ENCODE measurements at places on chromosomes 5 and 9.

- no peak for DNase-seq
These were observed 7.4 kb downstream of the F2RL2 start for GRCh38 chr5:76615759-76616158.

GRCh38 chr9:14096258-14096922, 217.6 kb downstream of the NFIB start:
- DNase-seq = no peak

DNA sequence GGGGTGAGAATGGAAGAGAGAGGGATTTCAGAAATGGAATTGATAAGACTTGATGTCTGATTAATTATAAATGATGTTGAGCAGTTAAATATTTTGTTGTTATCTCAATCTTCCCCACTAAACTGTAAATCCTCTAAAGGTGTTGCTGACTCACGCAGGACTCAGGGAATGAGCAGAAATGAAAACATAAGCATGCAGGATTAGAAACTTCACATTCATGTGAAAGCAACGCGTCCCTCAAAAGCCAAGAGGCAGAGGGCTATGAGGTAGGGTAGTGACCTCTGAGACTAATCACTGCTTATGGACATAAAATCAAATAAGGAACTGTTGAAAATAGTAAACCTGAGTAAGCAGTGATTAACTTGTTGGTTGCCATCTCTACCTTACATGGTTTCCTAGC, 21.1 kb downstream of the ADAMTSL1 start:
- no peak for DNase-seq

DNA sequence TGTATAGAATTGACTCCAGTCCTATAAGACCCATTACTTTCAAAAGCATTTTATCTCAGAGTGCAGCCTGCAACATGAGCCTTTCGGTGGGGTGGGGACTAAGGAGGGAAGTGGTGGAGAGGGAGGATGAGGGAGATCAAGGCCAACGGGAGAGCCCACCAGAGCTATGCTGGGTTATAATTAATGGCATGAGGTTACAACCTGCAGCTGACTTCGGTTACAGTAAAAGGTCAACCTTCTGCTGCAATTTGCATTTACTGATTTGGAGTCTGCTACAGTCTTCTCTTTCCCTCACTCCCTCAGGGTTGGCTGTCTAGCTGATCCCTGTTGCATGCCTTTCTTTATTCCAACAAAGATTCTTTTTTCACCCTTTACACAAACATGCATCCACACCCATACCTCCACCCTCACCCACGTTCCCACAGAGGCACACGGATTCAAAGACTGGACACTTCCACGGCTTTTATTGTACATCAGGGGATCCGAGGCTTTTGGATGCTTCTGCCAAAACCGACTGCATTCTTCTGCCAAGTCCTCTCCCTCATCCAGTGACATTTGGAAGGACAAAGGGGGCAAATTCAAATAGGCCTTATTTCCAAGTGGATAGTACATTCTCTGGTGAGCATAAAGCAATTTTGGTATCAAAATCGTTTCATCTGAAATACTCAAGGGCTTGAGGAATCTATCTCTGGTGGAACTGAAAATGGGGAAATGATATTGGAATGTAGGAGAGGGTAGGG, 381.2 kb downstream of the NFIB start:
- DNase-seq = no peak

- DNase-seq = no peak
These were observed 32.9 kb upstream of the SLC36A1 start for GRCh38 chr5:151414536-151414935.

- DNase-seq = no peak
These were observed 15.0 kb downstream of the ARHGAP26 start for GRCh38 chr5:142785206-142785605.

DNA sequence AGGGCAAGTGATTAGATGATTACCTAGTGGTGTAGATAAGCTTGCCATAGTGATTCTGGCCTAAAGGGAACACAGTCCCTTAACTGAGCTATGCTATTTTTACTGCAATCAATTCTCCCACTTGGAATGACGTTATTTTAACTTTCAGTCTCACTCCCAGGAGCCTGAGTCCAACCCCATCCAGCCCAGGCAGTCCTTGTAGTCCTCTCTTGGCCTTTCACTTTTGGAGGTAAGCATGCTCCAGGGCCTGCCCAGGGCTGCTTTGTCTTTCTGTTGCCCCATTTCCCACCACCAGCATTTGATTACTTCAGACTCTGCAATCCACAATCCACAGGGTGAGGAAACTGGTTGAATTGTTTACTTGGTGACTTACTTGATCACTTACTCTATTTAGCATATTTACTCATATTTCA, 233.0 kb downstream of the CD180 start:
- no peak for DNase-seq

DNA sequence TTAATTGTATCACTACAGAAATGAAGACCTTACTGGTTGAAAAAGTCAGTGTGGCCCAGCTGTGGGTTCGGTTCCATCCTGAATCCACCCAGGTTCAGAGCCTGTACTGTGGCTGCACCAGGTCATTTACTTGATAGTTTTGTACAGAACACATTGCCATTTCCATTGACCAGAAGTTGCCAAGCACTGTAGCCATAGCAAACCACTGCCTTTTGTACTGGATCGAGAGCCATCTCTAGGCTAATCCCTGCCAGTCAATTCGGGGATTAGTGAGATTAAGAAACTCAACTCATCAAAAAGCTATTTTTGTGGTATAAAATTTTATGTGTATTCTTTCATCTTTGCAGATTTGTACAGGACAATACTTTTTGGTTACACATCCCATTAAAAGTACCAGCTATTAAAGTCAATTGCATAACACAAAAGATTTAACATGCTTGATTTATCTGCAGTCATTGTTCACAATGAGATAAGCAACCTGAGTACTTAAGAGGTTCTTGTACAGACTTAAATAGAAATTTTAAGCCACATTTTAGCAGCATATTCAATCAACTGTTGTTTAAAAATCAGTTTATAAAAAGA, 108.5 kb upstream of the OTULINL start:
- no peak for DNase-seq

DNA sequence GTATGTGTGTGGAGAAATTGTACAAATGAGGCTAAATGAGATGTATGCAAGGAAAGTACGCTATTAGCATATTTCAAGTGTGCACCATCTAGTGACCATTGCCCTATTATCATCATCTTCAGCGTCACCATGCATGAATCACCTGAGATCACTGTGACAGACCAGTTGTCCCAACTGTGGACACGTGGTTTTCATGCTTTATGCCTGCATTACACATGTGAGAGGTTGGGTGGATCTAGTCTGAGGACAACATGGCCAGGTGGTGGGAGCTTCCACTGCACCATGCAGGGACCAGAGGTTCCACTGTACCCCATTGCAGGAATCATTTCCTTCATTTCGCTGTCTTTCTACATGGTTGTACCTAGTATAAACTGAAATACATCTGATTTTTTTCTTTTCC, 329.8 kb downstream of the SLIT3 start:
- no peak for DNase-seq

DNA sequence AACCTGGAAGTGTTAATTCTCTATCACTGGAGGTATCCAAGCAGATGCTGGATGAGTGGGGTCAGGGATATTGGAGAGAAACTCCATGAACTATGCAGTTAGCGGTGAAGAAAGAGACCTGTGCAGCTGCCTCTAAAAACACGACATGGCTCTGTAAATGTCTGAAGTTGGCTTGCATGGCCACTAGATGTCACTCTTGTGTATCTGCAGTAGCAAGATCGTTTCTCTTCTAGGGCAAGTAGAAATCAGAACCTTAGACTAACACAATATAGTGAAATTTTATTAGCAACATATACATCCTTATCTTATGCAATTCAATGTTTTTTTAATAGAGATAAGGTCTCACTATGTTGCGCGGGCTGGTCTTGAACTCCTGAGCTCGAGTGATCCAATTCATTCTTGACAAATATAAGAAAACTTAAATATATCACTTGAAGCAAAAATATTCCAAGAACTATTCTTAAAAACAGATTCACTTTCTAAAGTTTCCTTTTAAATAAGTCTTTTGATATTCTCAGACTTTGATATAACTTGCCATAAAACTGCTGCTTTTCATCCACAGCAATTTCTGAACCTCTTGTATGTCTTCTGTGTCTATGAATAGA, 2.9 kb downstream of the OR2S2 start:
- no peak for DNase-seq

- DNase-seq = no peak
These were observed 95.2 kb downstream of the APTX start for GRCh38 chr9:32906213-32906612.

GRCh38 chr5:150918613-150919012, 13.8 kb upstream of the ZNF300 start:
- no peak for DNase-seq

DNA sequence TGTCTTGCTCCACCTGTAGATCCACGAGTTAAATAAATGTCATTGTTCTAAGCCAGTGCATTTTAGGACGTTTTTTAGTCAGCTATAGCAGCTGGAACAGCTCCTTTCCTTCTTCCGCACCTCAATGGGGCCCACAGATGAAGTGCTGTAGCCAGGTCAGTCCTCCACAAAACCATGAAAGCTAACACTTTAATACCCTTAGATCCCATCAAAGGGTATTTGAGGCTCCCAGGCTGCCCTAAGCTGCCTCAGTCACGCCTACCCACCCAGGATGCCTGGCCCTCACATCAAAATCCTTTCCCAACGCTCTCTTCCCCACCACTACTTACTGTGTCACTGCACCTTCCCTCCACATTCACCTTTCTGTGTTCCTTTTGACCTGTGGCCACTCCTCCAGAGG, 44.1 kb upstream of the ACO1 start:
- no peak for DNase-seq

- DNase-seq = no peak
These were observed 649.7 kb upstream of the RIOK2 start for GRCh38 chr5:97832645-97833296.

DNA sequence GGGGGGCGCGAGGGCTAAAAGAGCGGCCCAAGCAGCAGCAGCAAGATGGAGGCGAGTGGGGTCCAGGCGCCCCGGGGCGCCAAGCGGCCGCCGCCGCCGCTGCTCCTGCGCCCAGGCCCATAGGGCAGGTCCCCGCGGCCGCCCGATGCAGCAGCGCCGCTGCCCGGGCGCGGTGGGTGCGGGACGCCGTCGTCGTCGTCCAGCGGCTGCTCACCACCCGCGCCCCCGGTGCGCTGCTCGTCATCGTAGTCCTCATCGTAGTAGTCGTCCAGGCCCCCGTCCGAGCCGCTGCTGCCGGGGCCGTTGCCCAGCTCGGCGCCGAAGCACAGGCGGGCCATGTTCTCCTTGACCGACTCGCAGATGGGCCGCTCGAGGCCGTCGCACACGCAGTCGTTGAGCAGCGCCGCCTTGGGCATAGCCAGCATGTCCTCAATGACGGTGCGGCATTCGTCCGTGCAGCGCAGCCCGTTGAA, 1.5 kb downstream of the GAS1 start:
- DNase-seq = peak; percentile 21

GRCh38 chr5:128036950-128037349, 46.6 kb upstream of the SLC12A2 start:
- no peak for DNase-seq

DNA sequence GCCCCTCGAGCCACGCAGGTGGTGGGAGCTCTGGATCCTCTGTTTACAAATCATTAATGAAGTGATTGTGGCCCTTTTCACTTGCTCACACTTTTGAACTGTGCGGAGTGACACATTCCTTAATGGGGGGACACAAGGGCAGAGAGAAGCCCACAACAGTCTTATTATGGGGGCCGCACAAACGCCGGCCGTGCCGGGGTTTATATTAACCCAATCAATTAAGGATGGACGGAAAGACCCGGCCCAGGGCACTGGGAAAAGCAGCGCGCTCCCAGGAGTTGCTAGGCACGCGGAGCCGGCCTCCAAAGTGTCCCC, 634.8 kb downstream of the IRX1 start:
- no peak for DNase-seq

DNA sequence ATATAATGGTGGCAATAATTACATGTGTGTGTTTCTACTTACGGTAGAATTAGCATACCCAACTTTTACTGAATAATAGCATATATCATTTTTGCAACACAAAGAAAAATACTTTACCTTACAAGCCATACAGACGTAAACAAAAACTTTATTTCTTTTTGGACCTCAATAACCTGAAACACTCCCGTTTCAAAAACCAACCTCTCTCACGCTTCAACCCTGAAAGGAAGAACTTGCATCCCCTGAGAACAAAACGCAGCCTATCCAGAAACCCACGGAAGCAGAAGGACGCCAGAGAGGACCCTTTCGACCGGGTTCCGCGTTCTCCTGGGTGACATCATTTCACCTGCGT, at the start of gene RNF38:
Gene RNF38 (minus strand): TSS at position 290 of the 352 bp plus-strand sequence. CDS start 161 bp downstream, at position 129.
- DNase-seq = no peak

DNA sequence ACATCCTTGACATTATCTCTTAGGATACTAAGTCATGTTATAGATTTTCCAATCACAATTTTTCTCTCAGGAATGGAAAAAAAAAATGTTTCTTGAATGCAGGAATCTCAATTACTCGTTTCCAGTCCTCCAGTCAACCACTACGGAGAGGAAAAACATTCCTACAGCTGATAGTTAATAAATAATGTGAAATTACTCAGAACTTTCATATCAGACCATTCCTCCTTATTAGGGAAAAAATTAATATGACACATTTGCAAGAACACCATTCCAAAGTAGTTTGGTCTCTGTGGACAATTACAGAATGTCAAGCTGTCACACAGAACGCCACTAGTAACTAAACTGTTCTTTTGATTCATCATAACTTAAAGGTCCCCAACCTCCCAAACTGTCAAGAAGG, 31.5 kb downstream of the MED27 start:
- DNase-seq = no peak

GRCh38 chr5:35819026-35819425, 37.7 kb upstream of the IL7R start:
- no peak for DNase-seq

DNA sequence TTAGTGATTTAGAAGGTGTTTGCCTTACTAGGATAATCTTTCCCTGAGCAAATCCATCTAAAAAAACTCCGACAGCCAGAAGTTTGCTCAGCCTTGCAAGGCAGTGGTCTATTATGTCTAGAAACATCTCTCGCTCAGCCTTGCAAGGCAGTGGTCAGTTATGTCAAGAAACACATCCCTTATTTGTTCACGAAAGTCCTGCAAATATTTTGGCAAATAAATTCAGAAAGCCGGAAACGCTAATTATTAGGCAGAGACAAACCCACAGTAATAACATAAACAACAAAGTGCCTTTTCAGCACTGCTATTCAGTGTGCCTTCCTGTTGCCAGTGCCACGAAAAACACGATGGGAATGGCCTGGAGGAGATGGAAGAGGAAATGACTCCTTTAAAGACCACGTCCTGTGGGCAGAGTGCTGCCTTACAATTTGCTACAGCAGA, 184.5 kb downstream of the GNAQ start:
- DNase-seq = no peak

- DNase-seq = no peak
These were observed 498.9 kb upstream of the WWC1 start for GRCh38 chr5:167792514-167792913.

DNA sequence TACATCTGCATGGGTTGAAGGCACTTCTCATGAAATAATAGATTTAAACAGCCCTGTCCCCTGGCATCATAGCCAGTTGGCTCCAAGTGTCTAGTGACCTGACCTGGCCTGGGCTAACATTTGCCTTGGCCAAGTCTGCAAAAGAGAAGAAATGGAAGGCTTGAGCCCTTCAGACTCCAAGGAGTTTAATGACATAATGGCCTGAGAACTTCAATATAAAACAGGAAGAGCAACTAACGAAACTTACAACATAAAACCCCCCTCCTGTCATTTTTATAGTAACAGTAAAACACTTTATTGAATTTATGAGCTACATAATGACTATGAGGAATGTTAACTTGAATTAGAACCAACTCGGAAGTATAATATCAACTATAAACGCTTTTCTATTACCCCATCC, 218.8 kb upstream of the TBCA start:
- DNase-seq = no peak

GRCh38 chr9:76321195-76321828, 72.9 kb downstream of the RFK start:
- DNase-seq = no peak

- no peak for DNase-seq
These were observed 345.0 kb downstream of the TMEM38B start for GRCh38 chr9:106039151-106039935.
